NCI-H69 (cell line): ENCODE measurements at places on chromosomes 2 and 18.

- no peak for DNase-seq
Measured at GRCh38 chr18:57794951-57795728, 8.0 kb downstream of the ATP8B1 start.

DNA sequence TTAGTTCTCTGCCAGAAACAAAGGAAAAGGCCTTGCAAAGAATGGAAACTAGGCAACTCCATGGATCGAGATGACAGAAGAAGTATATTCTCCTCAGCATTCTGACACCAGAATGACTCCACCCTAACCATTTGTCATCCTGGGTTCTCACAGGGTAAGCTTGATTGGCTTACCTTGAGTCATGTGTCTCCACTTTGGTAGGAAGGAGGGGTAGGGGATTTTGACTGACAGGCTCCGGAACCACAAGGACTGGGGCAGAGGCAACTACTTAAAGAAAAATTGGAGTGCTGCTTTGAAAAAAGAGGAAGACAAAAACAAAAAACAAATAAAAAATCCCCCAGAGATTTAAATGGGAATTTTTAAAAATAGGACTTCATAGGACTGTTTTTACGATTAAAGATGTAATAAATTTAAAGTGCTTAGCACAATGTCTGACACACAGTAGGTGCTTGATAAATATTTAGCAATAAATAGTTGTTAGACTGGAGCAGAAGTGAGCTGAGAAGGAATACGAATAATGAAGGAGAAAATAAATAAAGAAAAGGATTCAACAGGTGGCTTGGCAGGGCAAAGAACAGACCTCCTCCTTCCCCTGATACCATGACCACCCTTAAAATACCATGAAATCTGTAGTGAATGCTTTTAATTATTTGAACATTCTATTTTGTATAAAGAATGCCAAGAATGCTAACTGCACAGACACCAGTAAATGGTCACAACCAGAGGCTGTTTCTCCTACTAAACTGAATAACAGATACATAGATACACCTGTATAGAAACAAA is 230.2 kb downstream of the CDCA7 start:
- DNase-seq, result no peak

DNA sequence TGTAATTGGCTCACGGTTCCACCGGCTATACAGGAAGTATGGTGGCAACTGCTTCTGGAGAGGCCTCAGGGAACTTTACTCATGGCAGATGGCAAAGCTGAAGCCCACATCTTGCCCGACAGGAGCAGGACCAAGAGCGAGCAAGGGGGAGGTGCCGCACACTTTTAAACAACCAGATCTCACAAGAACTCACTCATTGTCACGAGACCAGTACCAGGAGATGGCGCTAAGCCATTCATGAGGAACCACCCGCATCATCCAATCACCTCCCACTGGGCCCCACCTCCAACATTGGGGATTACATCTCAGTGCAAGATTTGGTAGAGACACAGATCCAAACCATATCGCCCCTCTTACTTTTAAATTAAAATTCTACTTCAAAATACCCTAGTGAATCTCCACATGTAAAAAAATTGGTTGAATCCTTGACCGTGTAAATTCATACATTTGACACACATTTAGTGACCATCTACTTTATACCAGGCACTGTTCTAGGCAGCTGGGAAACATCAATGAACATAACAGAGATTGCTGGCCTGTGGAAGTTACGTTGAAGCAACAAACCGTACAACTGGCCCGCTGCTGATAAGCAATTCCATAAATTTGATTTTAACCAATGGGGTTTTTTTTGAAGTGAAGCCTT is 87.6 kb downstream of the ALPK2 start:
- DNase-seq, result peak; percentile 55

GRCh38 chr2:47618272-47618552 is 164.7 kb upstream of the MSH6 start:
- no peak for DNase-seq

GRCh38 chr2:73078457-73079411 is 7.2 kb upstream of the SFXN5 start:
- DNase-seq, result no peak

DNA sequence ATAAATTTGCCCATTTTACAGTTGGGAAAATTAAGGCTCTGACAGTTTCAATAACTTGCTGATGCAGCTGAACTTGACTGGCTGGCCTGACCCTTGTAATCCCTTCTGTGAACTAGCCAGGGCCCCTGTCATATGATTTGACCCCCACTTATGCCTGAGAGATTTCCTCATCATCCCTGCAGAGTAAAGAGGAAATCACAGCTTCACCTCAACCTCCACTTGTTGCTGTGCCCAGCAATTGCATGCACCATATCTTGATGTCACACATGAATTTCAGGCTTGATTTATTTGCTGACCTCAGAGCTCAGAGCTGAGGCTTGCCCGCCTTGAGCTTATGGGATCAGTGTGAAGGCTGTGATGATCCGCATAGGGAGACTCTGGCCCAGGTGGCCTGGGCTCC is 108.1 kb downstream of the ACOXL start:
- DNase-seq, result no peak

- DNase-seq, result no peak
Measured at GRCh38 chr2:165410276-165410675, 59.2 kb upstream of the CSRNP3 start.

- no peak for DNase-seq
Measured at GRCh38 chr2:6724605-6725140, 141.0 kb downstream of the CMPK2 start.

DNA sequence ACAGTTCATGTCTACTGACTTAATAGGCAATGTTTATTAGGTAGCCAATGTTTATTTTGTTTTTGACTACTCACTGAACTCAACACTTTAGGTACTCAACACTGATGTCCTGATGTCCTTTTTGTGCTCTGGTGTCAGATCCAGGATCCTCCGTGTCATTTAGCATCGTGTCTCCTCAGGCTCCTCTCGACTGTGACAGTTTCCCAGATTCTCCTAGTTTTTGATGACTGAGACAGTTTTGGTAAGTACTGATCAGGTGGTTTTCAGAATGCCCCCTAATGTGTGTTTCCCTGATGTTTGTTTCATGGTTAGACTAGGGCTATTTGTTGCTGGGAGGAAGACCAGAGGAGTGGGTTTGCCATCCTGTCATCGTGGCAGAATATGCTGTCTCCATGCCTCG is 719.7 kb upstream of the SOX11 start:
- no peak for DNase-seq

GRCh38 chr2:171703574-171704347 is 16.5 kb downstream of the DYNC1I2 start:
- DNase-seq, result peak; percentile 43

GRCh38 chr2:231347638-231348037 is 47.9 kb upstream of the B3GNT7 start:
- DNase-seq, result no peak

GRCh38 chr2:145801210-145801609 is 1281.3 kb upstream of the ZEB2 start:
- no peak for DNase-seq

DNA sequence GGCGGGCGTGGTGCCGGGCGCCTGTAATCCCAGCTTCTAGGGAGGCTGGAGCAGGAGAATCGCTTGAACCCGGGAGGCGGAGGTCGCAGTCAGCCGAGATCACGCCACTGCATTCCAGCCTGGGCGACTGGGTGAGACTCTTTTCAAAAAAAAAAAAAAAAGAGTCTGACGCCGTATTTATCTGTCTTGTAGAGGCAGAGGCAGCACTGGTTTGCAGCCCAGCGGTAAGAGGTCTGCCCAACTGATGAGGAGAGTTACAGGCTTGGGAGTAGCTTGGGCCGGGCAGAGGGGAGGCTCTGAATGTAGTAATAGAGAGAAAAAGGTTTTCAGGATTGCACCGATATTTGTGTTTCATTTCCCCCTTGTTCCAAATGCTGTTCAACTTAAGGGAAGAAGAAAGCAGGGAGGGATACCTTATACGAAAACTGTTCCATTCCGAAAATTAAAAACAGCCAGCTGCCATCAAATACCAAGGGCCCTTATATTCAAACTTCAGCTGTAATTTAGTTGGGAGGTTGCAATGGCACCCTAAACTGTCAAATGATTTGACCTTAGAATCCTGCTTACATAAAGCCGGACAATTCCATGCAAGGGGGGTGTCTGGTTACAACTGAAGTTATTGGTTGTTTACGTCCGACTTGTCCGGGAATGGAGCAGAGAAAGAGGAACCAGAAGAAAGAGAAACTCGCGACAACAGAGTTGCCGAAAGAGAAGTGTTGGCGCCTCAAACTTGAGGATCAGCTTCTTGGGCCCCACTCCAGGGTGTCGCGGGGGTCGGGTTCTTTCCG is 9.2 kb upstream of the SP9 start:
- no peak for DNase-seq

DNA sequence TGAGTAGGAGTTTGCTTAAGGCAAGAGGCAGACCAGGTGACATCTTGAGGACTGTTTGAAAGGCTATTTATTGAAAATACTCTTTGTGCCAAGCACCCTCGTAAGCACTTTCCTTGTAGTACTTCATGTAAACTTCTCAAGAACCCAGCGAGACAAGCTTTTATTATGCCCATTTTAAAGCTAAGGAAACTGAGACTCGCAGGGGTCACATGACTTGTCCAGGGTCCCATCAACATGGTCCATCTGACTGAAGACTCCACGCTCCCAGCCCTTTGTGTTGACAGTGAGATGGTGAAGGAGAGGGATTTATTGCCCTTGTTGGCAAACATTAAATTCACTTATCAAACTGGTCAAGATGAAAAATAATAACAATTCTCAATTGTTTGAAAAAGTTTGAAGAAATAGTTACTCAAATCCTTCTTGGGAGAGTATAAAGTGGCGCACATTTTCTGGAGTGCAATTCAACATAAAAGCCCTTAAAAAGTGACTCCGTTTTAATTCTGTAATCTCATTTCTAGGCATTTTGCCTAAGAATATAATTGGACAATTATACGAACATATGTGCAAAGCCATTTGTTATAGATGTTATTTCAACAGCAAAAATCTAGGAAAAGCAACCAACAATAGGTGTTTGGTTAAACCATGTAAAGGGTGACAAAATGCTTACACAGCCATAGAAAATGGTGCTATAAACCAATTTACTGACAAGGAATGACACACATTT is 270.5 kb upstream of the NCKAP5 start:
- DNase-seq, result no peak

- peak; percentile 69 for DNase-seq
Measured at GRCh38 chr2:236857246-236857645, 228.4 kb upstream of the COPS8 start.

- DNase-seq, result no peak
Measured at GRCh38 chr2:181264441-181264840, 192.7 kb upstream of the ITGA4 start.

GRCh38 chr18:11308499-11308898 is 159.1 kb upstream of the PIEZO2 start:
- no peak for DNase-seq

DNA sequence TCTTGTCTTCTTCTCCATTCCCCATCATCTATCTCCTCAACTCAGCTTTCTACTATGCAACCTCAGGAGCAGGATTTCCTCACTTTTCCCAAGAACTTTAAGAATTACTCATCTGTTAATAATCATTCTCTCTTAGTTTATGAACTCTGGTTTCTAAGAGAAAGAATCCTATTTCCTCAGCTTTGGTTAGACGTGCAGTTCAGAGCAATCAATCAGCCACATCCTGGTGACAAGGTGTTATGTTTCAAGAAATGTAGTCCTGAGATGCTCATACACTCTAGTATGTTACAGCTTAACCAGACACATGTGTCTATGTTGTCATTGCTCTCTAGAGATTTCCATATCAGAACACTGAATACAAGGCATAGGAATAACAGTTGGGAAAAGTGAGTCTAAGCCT is 277.9 kb downstream of the MBD2 start:
- DNase-seq, result peak; percentile 71

DNA sequence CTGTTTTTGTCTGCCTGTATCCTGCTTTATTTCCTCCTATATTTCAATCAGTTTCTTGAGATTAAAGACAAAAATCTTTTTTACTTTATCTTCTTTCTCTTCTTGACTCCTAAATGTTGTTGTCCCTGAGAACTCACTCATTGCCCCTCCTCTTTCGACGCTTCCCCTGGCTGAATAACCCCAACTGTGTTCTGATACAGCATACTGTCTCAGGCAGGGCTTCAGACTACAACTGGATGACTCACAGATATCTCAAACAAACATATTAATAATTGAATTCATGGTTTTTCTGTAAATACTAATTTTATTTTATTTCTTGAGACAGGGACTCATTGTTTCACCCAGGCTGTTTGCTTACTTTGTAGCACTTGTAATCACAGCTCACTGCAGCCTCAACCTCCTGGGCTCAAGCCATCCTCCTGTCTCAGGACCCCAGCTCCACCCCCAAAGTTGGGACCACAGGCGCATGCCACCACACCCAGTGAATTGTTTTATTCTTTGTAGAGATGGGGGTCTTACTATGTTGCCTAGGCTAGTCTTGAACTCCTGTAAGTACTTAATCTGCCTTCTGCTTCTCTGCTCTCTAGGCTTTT is 9.4 kb downstream of the ITGAV start:
- DNase-seq, result no peak
